ENCODE measurements at places on chromosomes 2 and 18.
A peak's percentile ranks its signal among the peaks of the same experiment; 100 is the strongest.

DNA sequence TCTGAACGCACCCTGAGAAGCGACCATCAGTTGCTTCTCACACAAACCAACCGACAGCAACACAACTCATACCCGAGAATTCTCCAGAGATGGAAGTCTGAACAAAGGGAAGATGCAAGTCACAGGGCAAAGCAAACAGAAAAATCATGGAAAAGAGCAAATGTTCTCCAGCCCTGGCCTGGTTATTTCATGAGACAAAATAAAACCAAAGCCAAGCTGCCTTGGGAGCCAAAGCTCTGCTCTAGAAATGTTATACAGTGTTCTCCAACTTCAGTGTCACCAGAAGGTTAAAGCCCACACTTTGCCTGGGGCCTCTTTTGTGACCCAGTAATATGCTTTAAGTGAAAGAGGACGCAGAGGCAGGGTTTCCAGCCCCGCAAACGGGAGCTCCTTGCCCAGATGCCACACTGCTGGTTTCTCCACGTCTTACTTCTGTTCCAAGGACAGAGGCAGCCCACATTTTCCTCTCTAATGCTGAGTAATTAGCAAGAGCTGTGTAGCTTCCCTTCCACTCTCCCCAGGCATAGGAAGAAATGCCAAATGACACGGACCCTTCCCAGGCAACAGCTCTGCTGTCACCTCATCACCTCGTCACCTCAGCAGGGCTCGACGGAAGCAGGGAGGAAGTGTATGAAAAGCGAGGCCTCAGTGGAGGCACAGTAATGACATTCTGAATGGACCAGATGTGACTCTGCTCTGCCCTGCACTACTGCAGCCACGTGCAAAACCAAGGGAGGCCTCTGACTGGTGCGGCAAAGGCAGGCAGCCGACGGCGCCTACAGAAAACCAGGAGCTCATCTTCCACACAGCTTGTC, 64.7 kb downstream of the FBXO15 start:
- no peak for DNase-seq

DNA sequence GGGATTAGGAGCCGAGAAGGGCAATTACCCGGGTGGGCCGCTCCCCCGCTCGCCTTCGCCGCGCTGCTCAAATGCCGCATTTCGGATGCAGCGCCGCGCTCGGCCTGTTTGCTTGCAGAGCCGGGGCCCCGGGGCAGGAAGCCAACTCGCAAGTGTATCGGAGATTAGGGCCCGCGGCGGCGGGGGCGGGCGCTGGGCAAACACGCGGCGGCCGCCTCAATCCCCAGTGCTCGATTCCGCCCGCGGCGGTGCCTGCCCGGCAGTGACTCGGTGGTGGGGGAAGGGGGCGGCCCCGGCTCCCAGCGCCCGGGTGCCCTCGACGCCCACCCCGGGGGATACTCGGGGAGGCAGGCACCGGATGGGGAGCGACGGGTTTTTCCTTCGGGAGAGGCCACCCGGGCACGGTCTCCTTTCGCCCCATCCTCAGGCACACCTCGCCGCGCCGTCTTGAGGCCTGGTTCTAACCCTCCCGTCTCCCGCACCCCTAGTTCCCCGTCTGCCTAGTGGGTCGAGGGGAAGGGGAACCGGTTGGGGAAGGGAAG, 26.6 kb upstream of the NOTO start:
- no peak for DNase-seq

DNA sequence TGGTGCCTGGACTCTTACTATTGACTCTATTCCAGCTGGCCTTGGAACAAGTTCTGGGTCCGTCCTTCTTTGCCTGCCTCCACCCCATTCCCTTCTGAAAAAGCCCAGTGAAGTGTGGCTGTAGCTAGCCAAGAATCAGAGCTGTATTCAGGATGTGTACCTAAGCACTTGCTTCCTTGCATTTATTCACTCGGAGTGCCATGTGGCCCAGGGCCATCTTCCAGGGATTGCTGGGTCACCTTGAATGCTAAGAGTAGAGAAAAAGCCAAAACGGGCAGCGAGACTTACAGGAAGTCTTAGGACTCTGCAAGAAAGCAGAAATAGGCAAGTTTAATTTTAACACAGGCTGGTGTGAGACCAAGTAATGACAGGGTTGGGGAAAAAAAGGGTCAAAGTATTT, 4.1 kb downstream of the ITGA6 start:
- no peak for DNase-seq

- DNase-seq, result no peak
Measured at GRCh38 chr2:232838406-232838874, 31.6 kb upstream of the SNORC start.

DNA sequence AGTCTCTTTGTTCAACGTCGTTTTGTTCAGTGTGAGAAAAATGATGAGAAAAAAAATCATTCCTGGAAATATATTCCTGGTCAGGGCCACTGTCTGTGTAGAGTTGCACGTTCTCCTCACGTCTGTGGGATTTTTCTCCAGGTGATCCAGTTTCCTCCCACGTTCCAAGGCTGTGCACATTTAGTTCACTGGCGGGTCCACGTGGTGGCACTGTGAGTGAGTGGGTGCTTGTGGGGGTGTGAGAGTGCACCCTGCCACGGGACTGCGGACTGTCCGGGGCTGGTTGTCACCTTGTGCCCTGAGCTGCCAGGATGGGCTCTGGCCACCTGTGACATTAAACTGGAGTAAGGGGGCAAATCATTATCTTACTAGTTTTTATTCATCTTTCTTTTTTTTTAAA, 30.3 kb upstream of the ACYP2 start:
- no peak for DNase-seq

- no peak for DNase-seq
Measured at GRCh38 chr2:237879058-237879430, 19.6 kb downstream of the RAMP1 start.

DNA sequence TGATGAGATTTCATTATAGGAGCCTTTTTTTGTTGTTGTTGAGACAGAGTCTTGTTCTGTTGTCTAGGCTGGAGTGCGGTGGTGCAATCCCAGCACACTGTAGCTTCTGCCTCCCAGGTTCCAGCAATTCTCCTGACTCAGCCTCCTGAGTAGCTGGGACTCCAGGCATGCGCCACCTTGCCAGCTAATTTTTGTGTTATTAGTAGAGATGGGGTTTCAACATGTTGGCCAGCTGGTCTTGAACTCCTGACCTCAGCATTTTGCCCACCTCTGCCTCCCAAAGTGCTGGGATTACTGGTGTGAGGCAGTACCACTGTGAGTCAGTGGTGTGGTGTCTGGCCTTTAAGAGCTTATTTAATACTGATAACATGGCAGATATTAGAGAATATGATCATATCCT, 60.1 kb downstream of the MOB4 start:
- DNase-seq, result no peak

GRCh38 chr2:136750065-136750464, 15.3 kb upstream of the THSD7B start:
- no peak for DNase-seq

DNA sequence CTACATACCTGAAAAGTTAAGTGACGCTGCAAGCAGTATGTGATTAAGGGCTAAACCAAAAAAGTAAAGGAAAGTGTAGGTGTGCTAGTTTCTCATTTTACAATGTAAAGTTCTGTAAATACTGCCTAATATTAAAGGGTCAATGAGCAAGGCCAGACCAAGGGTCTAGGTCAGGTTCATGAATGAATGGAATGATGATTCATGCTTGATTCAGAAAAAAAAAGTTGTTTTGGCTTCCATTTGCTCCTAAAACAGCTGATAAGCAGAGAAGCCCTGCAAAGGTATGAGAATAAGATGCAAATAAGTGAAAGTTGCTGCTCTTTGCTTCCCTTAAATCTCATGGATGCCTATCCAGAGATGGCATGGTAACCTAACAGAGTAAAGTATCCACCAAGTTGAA, 61.3 kb downstream of the PTRHD1 start:
- DNase-seq, result no peak

DNA sequence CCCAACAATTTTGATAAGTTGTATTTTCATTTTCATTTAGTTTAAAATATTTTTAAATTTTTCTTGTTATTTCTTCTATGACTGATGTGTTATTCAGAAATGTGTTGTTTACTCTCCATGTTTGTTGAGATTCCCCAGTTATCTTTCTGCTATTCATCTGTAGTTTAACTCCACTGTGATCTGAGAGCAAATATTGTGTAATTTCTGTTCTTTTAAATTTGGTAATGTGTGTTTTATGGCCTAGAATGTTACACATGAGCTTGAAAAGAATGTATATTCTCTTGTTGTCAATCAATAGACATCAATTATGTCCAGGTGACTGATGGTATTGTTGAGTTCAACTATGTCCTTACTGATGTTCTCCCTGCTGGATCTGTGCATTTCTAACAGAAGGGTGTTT, 188.2 kb downstream of the CYP26B1 start:
- no peak for DNase-seq

DNA sequence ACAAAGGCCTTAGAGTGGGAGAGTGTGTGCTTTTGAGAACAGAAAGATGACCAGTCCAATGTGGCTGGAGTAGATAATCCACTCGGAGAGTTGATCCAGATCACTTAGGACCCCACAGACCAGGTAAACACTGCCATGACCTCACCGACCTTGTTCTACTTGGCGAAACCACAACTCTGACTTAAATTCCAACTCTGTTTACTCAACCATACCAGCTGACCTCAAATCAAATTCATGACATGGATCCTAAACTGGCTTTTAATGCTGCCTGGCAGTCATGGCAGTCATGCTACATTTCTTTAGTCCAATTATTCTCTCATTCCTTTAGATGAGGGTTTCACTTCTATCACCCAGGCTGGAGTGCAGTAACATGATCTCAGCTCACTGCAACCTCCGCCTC, 347.1 kb upstream of the FAM98A start:
- DNase-seq, result no peak

GRCh38 chr18:76505614-76506013, 10.6 kb upstream of the ZNF516 start:
- no peak for DNase-seq

DNA sequence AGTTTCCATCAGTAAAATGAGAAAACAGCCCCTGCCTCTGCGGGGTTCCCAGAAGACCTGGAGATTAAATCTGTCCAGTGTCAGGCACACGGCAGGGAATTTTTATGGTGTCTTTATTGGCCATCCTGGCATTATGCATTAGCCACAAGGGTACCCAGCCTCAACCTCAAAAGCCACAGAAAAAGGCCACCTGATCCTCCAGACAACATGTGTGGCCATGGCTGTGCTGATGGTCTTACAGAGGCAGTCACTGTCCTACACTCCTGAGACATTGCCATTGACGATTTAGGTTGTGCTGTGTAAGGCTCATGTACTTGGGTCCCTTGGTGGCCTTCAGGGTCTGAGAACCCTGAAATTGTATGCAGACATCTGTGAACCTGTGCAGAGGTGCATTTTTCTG, 115.6 kb downstream of the SMAD7 start:
- no peak for DNase-seq

DNA sequence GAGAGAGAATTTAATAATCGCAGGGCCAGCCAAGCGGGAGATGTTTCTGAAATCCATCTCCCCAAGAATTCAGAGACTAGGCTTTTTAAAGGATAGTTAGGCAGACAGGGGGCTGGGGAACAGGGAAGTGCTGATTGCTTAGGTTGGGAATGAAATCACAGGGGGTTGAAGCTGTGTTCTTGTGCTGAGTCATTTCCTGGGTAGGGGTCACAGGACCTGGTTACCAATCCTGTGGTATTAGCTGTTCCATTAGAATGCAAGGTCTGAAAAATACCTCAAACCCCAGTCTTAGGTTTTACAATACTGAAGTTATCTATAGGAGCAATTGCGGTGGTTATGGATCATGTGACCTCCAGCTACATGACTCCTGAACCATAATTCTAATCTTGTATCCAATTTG, 4.6 kb downstream of the SP140 start:
- peak; percentile 93 for DNase-seq

DNA sequence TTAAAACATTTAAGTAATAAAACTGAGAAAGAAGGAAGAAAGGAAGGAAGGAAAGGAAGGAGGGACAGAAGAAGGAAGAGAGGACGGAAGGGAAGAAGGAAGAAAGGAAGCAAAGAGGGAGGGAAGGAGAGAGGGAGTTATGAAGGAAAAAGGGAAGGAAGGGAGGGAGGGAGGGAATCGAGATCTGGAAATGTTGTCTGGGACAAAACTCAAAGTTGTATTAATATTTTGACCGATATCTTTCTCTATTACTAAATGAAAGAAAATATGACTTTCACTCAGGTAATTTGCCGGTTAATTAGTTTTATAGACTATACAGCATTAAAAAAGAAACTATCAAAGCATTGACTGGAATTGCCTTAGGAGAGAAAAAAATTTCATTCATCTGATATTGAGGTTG, 44.4 kb downstream of the G6PC2 start:
- no peak for DNase-seq

- DNase-seq, result no peak
Measured at GRCh38 chr2:88874063-88874657, 182.7 kb downstream of the RPIA start.

- DNase-seq, result no peak
Measured at GRCh38 chr18:56038171-56039030, 450.4 kb upstream of the TCF4 start.

- no peak for DNase-seq
Measured at GRCh38 chr18:55338978-55339650, 248.9 kb downstream of the TCF4 start.

DNA sequence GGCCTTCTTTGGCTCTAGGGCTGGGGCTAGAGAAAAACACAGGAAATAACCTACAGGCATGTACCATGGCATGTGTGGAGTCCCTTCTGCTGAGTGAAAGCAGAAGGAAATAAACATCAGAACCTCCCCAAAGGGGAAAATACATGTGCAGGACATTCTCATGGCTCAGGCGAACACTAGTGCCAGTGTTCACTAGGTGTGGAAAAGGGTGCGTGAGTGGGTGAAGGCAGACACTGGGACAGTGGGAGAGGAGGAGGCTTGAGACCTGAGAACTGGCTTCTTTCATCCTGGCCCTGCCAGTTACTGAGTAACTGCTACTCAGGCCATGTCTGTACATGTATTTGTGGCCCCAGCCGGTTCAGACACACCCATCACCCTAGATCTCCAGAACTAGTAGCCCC, 268.2 kb downstream of the PRKCE start:
- DNase-seq, result no peak

- DNase-seq, result no peak
Measured at GRCh38 chr2:240557101-240557751, 562 bp downstream of the ANKMY1 start.

- DNase-seq, result peak; percentile 43
Measured at GRCh38 chr18:67217551-67218166, 298.9 kb downstream of the DSEL start.

DNA sequence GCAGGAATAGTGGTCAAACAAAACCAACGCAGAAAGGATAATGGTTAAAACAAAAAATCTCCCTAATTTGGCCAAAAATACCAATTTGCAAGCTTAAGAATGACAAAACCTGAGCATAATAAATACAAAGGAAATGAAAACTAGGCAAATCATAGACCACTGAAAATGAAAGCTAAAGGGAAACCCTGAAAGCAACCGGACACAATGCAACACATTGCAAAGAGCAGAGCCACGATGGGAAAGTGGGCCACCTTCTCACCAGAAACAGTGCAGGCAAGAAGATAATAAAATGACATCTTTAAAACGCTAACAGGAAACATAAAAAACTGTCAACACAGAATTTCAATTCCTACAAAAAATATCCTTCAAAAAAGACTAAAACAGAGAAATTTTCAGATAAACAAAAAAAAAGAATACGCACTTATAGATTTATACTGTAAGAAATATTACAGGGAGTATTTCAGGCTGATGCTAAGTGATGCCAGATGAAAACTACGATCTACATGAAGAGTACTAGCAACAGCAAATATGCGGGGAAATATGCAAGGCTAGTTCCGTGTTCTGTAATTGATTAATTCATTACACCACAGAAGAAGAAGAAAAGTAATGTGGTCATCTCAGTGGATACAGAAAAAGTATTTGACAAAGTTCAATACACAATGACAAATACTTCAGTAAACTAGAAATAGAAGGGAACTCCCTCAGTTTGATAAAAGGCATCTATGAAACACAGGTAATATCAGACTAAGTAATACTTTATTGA, 239.5 kb downstream of the L3MBTL4 start:
- no peak for DNase-seq

- no peak for DNase-seq
Measured at GRCh38 chr2:11406267-11406957, 59.5 kb downstream of the E2F6 start.
